ENCODE measurements at places on chromosomes 5 and 9.

DNA sequence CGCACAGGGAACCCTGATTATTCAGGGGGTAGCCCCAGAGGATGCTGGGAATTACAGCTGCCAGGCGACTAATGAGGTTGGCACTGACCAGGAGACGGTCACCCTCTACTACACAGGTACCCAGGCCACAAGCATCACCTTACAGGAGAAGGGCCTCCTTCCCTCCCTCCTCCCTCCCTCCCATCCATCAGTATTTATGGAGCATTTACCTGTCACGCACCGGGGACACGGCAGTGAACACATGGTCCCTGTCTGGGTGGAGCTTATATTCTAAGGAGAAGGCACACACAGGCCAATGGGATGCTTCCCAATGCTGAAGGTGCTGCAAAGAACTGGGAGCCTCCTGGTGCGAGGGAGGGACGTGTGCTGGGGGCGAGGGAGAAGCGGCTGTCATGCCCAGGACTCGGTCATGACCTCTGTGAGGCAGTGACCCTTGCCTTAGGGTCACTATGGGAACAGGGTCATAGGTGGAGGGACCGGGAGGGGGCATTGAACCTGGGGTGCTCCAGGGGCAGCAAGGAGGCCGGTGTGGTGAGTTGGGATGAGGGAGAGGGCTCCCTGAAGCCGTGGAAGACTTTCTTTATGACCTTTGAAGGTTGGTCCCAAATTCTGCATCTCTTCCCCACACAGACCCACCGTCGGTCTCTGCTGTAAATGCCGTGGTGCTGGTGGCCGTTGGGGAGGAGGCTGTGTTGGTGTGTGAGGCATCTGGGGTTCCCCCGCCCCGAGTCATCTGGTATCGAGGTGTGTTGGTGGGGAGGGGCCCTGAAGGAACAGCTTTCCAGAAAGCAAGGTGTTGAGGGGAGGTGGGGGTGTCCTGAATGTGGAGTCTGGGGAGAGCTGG is 41.5 kb downstream of the HMCN2 start:
- DNase-seq, result no peak

- peak; percentile 29 for DNase-seq
These were observed 219.0 kb downstream of the ZNF608 start for GRCh38 chr5:124527220-124527991.

- peak; percentile 21 for DNase-seq
These were observed 34.5 kb upstream of the SLC46A2 start for GRCh38 chr9:112925058-112925641.

DNA sequence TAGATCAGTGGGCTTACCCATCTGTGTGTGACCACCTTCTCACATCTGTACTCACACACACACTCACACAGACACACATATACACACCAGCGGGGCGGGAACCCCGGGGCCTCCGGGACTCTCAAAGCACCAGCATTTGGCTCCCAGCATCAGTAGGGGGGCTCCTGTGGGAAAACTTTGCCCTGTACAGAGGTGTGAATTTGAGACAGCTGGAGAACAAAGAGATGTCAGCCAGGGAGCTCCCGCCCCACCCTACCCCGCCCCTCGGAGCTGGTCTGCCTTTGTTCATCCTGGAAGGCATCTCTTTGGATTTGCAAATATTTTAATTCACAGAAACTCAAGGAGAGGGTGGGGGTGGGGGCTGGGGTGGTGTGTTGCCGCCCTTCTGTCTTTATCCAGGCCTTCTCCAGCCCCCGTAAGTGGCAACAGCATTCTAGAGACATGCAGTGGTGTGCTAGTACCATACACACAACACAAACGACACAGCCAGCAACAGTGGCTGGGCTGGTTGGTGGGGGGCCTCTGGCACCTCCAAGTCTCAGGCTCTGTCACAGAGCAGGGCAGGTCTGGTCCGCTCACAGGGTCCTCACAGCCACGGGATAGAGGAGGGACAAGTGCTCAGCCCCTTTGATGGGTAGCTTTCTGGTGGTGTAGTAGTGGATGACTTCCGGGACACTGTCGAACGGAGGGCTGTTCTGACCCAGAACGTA is 15.5 kb upstream of the SLC25A51 start:
- no peak for DNase-seq

DNA sequence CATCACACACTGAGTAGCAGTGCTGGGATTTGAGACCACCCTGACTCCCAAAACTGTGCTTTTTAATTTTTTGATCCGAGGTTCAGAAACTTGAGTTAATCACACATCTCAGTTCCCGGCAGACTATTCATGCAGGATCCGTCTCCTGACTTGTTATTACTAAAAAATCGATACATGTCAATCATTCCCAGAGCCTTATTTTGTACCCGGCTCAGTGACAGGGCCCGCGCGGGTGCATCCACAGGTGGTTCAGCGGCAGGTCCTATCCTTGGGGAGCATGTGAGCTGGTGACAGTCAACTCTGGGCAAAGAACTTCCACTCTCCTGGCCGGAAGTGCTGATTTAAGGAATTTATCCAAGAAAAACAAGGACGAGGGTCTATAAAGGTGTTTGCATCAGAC is 95.9 kb upstream of the MVB12B start:
- DNase-seq, result no peak

- no peak for DNase-seq
These were observed 53.6 kb downstream of the ASS1 start for GRCh38 chr9:130498298-130498917.

- no peak for DNase-seq
These were observed 21.7 kb upstream of the OLFM1 start for GRCh38 chr9:135065804-135066203.

DNA sequence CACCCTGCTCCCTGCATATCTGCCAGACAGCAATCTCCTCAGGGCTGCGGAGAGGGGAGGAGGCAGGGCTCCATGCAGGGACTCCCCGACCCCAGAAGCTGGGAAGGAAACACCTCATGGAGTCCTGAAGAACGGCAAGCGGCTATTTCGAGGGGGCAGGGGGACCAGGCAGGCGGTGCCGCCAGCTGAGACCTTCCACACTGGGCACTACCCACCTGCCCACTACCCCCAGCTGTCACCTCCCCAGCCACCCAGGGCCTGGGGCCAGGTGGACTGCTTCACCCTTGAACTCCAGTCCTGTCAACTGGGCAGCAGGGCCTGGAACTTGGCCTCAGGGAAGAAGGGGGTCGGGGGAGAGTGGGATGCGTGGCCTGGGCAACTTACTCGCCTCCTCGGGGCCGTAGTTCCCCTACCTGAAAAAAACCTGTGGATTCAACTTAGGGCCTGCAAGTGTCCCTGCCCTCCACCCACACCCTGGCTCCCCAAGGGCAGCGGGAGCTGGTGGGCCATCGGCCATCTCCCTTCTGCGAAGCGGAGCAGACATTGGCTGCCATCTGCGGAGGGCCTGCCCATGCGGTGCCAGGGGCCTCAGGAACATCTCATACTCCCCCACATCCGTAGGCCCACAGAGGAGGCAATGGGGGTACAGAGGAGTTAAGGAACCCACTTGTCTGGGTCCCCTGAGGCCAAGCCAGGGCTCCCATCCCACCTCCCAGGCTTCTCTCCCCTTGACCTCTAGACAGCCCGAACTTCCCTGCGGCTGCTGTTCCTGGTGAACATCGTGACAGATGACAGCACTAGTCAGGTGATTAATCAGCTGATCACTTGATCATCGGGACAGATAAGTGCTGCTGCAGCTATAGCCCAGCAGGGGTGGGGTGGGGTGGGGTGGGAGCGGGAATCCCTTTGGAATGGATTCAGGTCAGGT is 18.5 kb upstream of the RALGDS start:
- DNase-seq, result no peak

DNA sequence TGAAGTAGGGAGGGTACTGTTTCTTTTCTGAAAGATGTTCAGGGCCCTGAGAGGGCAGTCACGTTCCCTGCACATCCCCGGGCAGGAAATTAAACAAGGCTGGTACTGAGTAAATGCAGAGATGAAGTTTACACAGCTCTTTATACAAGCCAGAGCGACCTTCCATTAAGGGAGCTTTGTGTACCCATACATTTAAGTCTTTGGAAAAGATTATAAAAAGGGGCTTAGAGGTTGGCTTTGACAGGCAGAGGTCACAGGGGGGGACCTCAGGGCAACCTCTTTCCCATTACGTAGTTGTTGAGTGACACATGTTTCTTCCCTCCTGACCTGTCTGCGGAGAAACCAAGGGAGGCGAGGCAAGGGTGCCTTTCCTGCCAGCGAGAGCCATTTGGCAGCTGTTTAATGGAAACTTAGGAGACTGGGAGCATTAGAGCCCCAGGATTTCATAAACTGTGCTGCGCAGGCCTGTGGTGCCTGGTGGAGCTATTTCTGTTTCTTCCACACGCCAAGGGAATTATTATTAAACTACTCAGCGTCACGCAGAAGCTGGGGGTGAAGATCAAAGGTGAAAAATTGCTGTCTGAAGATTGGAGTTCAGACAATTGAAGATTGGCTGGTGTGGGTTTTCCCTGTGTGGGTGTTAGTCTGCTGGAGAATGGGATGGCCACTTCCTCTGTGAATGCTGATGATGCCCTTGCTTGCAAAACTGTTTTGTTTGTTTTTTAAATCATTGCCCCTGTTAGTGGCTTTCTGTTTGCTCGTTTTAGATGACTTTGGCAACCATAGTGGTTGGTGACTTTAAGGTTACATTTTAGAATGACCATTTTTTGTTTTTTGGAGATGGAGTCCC is 3.2 kb upstream of the SMIM32 start:
- DNase-seq, result no peak

- no peak for DNase-seq
These were observed 48.0 kb downstream of the SHLD3 start for GRCh38 chr5:65672796-65673195.

DNA sequence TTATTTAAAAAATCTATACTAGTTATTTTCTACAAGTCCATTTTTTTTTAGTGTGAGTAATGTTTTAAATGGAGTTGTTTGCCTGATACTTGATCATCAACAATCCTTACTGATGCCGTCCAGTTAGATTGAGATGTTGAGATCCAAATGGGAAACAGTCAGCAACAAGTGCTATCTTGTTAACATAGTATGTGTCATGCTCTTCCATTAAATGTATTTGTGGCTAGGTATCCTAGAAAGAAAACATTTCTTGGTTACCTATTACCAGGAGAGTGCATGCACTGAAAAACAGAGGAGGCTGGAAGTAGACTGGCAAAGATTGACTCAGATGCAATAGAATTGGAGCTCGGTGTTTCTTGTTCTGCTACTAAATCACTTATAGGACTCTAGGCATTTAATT is 123.4 kb upstream of the MAN2A1 start:
- no peak for DNase-seq

- no peak for DNase-seq
These were observed 140.3 kb upstream of the CHD1 start for GRCh38 chr5:99068944-99069650.

DNA sequence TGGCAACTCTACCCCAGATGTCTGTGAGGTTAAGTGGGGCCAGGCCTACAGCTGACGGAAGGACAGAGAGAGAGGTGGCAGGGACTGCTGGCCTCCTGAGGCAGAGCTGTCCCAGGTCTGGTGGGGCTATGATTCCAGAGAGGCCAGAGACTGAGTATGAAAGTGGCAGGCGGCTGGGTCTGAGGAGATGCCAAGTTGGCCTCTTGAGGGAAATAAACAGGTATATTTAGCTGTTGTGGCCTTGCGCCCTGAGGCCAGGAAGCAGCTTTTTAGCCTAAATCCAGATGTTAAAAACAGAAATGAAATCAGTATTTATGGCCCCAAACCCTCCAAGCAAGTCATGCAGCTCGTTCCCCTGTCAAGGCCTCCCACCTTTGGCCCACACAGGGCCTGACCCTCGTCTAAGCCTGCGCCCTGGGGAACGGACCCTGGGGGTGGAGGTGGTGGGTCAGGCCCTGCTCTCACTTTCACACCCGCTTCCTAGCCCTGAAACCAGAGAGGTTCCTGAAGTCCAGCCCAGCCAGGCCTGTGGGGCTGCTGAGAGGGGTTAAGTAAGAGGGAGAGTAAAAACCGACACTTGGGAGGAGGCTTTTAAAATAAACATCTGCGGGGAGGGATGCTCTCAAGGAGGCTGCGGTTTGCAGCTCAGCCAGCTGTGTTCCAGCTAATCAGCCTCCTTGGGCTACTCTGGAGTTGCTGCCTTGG is 18.7 kb downstream of the PCDHGC5 start:
- no peak for DNase-seq

DNA sequence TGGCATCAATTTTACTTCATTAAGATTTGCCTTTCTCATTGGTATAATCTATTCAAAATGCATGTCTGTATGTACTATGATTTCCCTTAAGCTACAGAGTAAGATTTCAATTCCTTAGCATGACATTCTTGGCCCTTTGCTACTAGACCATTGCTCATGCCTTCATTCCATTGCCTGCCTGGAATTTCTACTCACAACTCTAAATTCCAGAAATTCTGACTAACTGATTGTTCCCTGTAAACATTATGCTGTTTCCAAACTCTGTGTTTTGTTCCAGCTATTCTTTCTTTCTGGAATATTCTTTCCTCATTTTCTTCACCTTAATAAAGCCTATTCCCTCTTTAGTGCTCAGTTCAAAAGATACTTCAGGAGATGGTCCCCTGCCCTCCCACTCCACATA is 568.8 kb upstream of the SEMA6A start:
- no peak for DNase-seq

DNA sequence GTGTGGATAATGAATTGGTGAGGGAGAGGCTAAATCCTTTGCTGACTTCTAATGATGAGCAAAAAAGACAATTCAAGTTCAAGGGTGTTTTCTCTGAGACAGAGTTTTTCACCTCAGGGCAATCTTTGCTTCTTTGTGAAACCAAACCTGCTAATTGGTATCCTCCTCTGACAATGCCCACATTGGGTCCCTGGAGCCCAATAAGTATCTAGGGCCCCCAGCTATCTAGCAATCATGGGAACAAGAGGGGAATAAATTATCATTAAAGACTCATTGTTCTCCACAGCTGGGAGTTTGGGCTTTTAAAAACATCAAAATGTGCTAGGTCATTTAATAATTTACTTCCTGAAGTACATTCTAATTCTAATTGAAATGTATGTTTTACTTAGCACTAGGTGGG is 227.3 kb downstream of the TMEM167A start:
- DNase-seq, result no peak

DNA sequence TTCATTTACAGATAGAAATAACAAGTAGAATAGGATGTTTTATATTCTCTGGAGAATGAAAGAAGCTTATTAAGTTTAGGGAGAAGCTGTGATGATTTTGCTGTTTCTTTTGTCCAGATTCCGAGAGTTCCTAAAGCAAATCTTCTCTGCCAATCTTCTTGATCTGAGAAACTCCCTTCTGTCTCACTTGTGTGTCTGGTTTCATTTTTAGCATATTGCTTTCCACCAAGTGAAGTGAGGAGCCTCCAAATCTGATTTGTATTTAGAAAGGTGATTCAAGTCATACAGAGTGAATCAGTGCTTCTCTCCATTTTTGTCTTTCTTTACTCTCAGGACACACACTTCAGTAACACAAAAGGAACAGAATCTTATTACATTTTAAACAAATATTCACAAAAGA is 48.4 kb downstream of the STX17 start:
- no peak for DNase-seq

GRCh38 chr5:88404405-88404804 is 135.8 kb upstream of the TMEM161B start:
- DNase-seq, result no peak

DNA sequence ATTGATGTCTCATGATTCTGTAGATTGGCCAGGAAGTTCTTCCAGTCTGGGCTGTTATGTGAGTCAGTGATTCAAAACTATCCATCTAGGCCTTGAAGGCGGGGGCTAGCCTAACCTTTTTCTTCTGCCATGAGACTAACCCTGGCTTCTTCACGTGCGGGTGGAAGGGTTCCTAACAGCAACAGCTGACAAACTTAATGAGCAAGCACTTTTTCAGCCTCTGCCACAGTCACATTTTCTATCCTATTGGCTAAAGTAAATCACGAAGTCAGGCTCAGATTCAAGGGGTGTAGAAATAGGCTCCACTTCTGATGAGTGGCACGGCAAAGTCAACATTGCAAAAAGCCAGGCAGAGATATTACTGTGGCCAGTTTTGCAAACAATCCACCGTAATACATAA is 68.4 kb downstream of the STK32A start:
- no peak for DNase-seq

- DNase-seq, result no peak
These were observed 56.3 kb downstream of the ERAP1 start for GRCh38 chr5:96751203-96752169.

All from HuH-7.5 (cell line).